Adrenal gland (tissue), 19 donors: ENCODE measurements at places on chromosomes 1 and 21.

DNA sequence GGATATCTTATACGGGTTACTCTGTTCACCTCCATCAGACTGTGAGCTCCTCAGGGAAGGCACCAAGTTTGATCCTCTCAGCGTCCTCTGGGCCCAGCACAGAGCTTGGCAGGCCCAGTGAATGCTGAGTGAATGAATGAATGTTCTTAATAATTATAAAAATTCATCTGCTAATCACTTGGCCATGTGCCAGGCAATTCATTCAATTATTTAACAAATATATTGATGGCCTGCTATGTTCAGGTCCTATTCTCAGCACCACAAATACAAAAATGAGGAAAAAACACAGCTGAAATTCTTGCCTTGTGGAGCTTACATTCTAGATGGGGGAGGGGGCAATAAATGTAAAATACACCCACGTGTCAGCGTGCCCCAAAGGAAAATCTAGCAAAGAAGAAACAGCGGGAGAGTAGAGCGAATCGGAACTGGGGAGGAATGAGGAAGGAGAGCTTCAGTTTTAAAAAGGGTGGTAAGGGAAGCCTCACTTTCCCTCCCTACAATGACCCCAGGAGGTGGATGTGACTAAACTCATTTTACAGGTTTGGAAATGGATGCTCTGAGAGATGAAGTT is 15.8 kb downstream of the CDCP2 start:
- no peak for DNase-seq

DNA sequence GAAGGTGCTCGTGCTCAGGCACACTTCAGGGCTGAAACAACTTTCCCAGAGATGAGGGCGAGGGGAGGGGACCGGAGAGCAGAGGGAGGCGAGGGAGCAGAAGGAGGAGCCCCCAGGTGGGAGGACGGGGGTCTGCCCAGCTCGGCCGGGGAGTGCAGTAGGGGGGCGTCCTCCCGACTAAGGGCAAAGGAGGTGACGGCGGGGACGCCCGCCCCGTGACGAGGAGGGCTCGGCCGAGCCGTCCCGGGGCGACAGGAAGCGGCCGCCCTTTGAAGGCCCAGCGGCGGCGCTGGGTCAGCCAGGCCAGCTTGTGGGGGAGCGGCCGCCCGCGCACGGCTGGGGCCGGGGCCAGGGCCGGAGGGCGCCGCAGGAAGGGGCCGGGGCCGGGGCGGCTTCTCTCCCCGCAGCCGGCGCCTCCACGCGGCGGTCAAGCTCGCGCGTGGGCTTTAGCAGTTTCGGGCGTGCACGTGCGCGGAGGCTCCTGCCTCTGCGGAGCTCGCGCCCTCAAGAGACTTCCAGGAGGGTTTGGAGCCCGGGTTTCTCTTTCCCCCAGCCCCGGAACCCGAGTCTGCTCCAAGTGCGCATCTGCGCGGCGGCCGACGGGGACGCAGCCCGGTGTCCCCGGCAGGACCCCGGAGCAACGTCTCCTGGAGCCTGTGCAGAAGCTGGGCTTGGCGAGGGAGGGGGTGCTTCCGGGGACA is 100.8 kb upstream of the SLC45A1 start:
- peak; percentile 59 for DNase-seq

GRCh38 chr1:64514197-64514765 is 44.4 kb downstream of the CACHD1 start:
- no peak for DNase-seq

DNA sequence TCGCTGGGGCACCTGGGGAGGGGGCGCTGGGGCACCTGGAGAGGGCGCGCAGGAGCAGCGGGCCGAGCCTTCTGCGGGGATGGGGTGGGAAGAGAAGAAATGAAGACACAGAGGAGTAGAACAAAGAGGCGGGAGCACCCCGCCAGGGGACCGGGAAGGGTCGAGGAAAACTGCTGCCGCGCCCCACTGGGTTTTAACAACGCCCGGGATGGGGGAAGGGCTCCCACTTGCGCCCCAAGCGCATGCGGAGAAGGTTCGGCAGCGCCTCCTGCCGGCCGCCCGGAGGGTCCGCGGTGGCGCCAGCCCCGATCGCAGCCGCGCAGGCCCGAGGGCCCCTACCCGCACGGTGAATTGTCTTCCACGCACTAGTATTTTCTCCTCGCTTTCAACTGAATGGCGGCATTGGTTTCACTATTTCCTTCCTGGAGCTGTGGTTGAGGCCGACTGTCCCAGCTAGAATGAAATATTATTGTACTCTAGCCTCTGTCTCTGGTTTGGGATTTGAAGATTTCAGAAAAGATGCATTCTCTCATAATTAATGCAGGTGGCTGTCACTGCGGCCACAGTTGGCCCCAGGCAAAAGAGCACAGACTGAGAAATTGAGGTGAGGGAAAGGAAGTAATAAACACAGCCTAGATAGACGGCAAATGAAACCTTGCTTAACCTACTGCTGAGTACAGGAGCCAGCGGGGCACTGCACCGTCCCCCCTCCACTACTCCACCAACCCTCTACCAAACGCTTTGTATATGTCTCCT is 57.3 kb downstream of the MAB21L3 start:
- peak; percentile 82 for DNase-seq

GRCh38 chr1:58104960-58105359 is 441.6 kb downstream of the OMA1 start:
- DNase-seq, result no peak

GRCh38 chr1:107138767-107139445 is 1.9 kb upstream of the NTNG1 start:
- no peak for DNase-seq

- DNase-seq, result no peak
Measured at GRCh38 chr1:160795951-160796383, at the start of gene LY9. Gene LY9 (plus strand): TSS chr1:160796174. CDS start chr1:160796188, 14 bp downstream.

DNA sequence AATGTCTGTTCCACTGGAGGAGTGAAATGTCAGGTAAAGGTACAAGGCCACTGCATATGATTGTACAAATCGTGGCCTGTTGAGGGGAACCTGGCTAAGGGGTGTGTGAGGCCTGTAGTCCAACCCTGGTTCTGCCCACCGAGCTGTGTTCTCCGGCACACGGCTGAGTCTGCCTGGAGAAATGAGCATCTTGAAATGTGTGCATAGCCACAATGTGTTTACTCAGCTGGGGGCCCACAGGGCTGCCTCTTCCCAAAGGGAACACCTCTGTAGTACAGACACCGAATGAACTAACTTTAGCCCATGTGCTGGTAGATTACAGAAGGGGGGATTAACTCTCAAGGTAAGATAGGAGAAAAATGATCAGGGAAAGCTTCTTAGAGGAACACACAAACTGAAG is 30.2 kb downstream of the AK4 start:
- DNase-seq, result no peak

DNA sequence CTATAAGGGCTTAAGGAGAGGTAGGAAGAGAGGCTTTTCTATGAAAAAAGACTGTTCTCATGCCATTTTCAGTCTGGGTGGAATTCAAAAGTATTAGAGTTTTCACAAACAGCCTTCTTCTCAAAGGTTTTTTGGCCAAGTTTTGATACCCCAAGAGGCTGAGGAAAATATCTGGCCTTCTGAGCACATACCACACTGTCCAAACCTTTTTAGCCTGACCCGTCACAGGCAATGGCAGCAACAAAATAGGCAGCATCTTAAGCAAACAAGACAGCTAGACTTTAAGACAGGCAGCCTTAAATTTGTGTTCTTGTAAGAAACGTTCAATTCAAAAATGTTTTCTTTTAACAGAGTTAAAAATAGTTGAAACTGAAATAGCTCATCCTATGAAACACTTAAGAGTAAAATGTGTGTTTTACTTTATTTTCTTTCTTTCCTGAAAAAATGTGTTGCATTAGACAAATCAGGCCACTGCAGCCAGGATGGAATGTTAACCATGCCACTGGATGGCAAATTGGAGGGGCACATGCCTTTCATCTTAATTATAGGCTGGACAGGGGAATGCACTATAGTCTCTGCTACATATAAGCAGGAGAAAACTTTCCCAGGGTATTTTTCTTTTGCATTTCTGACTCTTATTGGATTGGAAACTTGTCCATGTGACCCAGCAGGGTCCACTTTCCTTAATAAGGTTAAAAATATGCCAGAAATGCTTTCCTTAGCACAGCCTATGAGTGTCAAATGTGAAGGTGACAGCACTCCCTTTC is 315.0 kb downstream of the TGFB2 start:
- DNase-seq, result no peak

- DNase-seq, result no peak
Measured at GRCh38 chr1:184656221-184656620, 98.4 kb downstream of the EDEM3 start.

GRCh38 chr1:198156111-198156744 is 570 bp upstream of the NEK7 start:
- DNase-seq, result peak; percentile 71

GRCh38 chr1:19169642-19170041 is 40.4 kb downstream of the UBR4 start:
- no peak for DNase-seq

DNA sequence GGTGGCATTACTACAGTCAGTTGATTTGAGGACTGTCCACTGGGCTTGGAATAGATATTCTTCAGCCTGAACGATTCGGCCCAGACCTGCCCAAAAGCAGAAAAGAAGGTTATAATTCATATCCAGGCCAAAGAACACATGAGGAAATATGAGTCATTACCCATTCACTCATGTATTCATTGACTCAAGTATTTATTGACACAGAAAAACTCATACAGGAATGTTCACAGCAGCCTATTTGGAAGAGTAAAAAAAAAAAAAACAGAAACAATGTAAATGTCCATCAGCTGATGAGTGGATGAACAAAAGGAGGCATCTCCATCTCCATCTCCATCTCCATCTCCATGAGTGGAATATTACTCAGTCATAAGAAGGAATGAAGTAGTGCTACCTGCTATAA is 15.9 kb downstream of the ZMYND12 start:
- DNase-seq, result no peak

DNA sequence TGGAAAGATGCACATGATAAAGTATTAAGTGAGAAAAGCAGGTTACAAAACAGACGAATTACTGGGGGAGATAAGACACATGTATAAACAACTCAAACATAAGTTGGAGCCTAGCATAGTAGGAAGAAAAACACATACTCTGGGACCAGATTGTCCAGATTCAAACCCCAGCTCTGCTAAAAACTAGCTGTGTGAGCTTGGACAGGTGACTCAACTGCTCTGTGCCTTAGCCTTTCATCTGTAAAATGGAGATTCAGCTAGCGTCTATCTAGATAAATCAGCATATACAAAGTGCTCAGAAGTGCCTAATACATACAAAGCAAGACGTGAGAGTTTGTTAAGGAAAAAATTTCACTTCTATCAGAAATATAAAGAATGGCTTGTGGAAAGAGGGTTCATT is 254.0 kb upstream of the POU3F1 start:
- no peak for DNase-seq

- no peak for DNase-seq
Measured at GRCh38 chr1:234668577-234668955, 58.6 kb upstream of the IRF2BP2 start.

DNA sequence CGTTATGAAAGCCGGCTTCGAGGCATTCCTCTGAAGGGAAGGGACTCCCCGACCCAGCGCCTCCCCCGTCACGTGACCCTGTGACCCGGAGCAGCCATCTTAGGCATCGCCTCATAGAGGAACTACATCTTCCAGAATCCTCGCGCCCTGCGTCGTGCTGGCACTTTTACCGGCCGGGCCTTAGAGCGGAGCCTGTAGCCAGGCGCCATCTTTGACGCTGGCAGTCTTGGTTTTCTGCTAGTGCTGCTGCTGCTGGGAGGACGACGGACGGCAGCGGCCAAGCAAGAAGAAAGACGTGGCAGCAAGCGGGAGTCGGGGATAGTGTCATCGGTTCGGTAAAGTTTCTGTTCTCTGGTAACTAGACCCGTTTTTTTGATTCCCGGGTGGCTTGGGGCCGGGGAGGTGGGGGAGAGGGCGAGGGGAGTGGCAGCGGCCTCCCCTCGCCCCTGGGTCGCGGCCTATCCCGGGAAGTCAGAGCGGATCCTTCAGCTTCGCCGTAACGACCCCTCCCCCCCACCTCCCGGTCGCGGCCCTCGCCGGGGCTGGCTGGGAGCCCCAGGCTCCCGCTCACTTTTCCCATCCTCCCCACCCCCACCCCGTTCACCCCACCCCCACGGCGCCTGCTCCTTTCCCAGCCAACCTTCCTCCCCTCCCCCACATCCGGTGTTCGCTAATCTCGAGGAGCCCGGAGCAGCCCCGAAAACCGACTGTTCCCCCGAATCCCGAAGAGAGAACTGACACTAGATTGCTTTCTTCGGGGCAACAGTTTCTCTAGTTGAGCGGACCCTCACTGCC is at the start of the genes ZBED6 and ZC3H11A:
ZBED6 (plus strand) TSS at position 183 of the 795 bp plus-strand sequence. CDS start 1,900 bp downstream, outside the sequence.
ZC3H11A (plus strand) TSS at position 183 of the 795 bp plus-strand sequence. CDS start 21,448 bp downstream, outside the sequence.
- peak; percentile 100 for DNase-seq

DNA sequence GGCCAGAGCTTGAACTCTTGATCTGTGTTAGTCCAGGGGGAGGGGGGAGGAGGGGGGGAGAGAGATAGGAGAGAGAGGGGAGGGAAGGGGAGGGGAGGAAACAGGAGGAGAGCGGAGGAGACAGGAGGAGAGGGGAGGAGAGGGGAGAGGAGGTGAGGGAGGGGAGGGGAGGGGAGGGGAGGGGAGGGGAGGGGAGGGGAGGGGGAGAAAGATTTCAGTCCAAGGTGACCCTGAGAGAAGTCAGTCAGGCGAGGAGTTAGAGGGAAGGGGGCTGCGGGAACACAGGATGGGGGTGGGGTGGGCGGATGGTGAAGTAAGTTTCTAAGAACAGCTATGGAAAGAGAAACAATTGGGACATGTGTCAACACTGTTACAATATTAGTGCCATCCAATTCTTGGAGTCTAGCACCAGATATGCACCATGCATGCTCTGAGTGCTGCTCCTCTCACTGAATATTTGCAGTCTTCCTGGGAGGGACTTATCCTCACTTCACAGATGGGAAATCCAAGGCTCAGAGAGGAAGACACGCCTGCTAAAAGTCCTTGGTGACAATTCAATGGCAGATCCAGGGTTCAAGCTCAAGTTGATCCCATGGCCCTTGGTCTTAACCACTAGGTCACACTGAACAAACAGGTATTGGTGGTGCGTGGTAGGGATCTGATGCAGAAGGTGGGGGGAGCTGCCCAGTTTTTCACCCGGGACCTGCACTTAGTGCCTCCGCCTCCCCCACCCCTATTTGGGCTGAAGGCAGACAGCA is 42.5 kb upstream of the ECE1 start:
- DNase-seq, result peak; percentile 48

GRCh38 chr1:205669341-205670149 is 10.8 kb downstream of the SLC45A3 start:
- DNase-seq, result no peak

DNA sequence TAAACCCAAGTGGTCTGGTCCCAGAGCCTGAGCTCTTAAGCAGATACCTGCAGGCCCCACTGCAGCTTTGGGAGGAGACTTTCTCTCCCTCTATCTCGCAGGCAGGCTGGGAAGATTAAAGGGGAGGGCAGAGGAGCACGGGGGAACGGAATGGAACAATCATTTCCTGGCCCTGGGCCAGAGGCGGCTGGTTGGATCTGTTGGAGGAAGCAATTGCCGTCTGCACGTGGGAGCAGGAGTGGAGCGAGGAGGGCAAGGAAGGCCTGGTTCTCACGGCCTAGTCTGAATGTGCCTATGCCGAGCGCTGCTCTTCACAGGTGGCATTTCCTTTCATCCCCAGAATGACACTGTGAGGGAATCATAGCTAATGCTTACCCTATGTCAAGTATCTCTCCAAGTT is 23.7 kb downstream of the NKAIN1 start:
- peak; percentile 83 for DNase-seq

- DNase-seq, result no peak
Measured at GRCh38 chr1:182720463-182720862, 36.1 kb upstream of the RGS8 start.
